Heart right ventricle (tissue), 16 donors: ENCODE measurements at places on chromosomes 7 and 10. TPM values are rescaled to one million over a fixed set of nuclear protein-coding genes. Genes with fewer than 3 reads are reported as not detected.

MEST gene
- polyA plus RNA-seq = 4.4 TPM

TMEM196 gene
- polyA plus RNA-seq = not detected

SPDYE2B gene
- not detected for polyA plus RNA-seq

MACROH2A2 gene
- 12.3 TPM for polyA plus RNA-seq

NANOS1 gene
- polyA plus RNA-seq = 26.1 TPM

NT5C3A gene
- 18.2 TPM for polyA plus RNA-seq

ZSCAN25 gene
- polyA plus RNA-seq = 2.5 TPM

GRCh38 chr7:28083998-28084985, 96.3 kb downstream of the JAZF1 start:
- DNase-seq = no peak

DNA sequence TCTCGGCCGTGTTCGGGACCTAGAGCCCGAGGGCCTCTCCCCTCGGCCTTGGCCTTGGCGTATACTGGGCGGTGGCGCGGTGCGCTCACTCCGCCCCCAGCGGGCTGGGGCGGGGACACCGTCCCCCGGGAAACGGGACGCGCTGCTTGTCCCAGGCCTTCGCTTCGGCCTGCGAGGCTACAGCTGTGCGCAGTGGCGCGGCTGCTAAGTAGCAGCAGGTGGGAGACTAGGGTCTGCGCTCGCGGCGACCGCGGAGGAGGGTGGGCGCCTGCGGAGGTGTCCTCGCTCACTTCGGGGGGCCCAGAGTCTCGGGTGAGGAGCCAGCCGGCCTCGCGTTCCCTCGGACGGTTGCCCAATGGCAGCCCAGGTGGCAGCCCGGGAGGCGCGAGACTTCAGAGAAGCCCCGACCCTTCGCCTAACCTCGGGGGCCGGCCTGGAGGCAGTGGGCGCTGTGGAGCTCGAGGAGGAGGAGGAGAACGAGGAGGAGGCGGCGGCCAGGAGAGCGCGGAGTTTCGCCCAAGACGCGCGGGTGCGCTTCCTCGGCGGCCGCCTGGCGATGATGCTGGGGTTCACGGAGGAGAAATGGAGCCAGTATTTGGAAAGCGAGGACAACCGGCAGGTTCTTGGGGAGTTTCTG, at the start of gene DNAH11:
Gene DNAH11, plus strand, starts transcription at position 149 of the 637 bp plus-strand sequence. Its CDS starts 207 bp downstream, at position 356.
- DNase-seq = peak; percentile 42

DNA sequence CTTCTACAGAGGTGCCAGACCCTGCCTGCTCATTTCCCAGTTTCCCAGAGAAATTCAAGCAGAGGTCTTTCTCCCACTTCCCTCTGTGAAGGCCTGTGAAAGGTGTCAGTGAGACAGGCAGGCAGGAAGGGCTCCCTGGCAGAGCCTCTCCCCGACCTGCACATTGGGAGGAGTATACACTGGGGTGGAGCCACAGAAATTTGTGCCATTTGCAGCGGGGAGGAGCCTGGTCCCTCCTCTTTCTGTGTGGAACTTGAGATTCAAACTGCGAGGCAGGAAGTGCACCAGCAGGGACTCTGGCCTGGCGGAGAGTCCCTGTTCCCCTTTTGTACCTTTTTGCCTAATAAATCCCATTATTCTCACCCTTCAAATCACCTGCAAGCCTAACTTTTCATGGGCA, 54.6 kb upstream of the OPN4 start:
- DNase-seq = no peak

GRCh38 chr7:32253299-32253698, 183.1 kb upstream of the PDE1C start:
- no peak for DNase-seq

- no peak for DNase-seq
These were observed 2.7 kb upstream of the PPP2R2D start for GRCh38 chr10:131898061-131898460.

- no peak for DNase-seq
These were observed 21.5 kb downstream of the CHST3 start for GRCh38 chr10:71985542-71986250.

- DNase-seq = no peak
These were observed 41.9 kb downstream of the LRRN3 start for GRCh38 chr7:111132833-111133232.

DNA sequence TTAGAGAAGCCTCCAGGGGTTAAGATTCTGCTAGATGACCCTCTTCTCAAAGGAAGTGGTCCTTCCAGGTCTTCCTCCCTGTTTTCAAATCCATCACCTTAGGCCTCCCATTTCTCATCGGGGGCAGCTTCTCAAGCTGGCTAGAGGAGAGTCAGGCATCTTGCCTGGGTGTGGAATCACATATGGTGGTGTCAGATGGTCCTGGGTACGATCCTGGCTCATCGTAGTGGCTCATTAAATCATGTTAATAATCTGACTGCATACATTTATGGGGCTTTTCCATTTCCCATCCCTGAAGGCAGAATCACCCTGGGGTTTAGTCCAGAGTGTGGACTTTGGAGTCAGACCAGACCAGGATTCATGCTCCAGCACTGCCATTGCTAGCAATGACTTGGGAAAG, 132.6 kb downstream of the RPS24 start:
- DNase-seq = no peak

DNA sequence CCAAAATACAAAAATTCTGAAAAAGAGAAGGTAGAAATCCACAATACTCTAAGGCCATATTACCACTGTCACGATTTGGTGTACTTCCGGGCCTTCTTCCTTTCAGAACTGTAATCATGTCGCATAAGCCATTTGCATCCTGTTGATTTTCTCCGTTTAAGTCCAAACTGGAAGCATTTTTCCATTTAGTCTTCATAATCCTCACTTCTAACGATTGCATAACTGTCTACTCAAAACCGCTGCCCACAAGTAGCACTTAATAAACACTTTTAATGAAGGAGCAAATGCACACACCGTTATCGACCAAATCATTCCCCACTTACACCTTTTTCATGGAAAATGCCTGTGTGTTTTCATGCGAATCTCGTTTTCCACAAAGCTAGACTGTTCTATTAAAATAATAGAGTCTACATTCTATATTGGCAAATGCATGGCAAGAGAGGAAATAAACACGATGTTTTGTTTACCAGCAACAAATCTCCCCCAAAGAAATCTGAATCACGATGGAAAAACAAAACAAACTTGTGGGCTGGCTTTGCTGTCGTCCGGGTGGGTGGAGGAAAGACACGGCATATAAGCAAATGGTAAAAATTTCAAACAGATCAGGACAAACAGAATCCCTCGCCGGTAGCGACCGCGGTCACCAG, 1.0 kb downstream of the ATE1 start:
- no peak for DNase-seq

DNA sequence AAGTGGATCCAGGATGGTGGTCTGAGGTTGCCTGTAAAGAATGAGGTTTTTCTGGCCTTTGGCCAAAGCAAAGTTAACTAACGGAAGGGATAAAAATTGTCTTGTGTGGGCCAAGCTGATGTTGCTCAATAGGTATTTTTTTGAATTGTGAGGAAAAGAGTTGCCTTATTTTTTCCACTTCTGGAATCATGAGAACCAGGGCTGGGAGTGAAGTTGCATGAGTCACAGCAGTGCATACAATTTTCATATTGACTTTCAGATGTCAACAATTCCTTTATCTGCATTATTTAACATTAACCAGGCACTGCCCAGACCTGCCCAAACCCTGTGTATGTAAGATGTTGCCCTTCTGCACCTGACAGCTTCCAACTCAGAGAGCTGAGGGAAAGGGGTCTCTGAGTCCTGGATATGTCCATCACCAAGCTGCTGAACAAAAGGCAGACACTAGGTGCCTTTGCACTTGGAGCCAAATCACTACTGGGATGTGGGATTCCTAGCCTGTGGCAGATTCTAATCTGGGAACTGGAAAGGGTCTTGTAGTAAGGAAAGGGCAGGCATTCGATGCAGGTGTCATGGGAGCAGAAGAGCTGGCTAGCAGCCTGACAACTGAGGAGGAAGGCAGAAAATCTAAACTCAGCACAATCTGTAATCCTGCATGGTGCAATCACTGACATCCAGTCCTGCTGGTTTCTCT, 52.3 kb upstream of the SLC35B4 start:
- DNase-seq = no peak

DNA sequence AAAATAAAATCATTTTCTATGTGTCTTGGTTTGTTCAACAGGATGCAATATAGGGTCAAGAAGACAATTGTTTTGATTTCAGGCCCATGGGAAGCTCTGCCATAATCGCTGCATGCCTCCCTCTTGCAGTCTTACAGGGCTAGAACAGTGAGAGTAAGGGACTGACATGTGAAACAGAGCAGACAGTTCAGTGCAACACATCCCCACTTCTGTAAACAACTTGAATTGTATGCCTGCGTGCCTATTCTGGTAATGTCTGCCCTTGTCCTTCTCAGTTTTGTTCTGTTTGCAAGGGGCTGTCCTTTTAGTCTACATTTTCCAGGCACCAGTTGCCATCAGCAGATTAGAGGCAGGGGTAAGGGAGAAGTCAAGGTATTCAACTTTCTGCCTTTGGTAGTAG, 34.8 kb upstream of the GPR37 start:
- no peak for DNase-seq

DNA sequence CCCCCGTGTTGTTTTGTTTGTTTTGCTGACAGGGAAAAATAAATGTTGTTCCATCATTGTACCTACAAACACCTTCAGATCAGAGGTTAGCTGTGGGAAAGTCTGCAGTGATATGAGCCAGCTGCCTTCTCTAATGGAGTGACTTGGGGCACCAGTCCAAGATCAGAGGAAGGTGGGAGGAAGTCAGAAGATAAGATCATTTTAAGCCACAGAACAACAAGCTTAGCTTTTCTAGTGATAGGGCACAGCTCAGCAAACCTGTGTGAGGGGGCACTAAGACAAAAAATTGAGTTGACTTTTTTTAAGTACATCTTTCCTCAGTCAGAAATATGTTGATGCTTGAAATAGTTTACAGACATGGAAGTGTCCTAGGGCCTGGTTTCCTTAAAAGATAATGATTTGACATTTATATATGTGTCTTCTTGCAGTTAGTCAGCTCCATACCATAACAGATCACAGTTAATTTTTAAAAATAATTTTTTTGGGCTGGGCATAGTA, 240.3 kb upstream of the KAT6B start:
- peak; percentile 11 for DNase-seq
